ENCODE measurements at places on chromosomes 3 and 15.

- no peak for DNase-seq
Measured at GRCh38 chr3:61422945-61423673, 138.3 kb upstream of the PTPRG start.

DNA sequence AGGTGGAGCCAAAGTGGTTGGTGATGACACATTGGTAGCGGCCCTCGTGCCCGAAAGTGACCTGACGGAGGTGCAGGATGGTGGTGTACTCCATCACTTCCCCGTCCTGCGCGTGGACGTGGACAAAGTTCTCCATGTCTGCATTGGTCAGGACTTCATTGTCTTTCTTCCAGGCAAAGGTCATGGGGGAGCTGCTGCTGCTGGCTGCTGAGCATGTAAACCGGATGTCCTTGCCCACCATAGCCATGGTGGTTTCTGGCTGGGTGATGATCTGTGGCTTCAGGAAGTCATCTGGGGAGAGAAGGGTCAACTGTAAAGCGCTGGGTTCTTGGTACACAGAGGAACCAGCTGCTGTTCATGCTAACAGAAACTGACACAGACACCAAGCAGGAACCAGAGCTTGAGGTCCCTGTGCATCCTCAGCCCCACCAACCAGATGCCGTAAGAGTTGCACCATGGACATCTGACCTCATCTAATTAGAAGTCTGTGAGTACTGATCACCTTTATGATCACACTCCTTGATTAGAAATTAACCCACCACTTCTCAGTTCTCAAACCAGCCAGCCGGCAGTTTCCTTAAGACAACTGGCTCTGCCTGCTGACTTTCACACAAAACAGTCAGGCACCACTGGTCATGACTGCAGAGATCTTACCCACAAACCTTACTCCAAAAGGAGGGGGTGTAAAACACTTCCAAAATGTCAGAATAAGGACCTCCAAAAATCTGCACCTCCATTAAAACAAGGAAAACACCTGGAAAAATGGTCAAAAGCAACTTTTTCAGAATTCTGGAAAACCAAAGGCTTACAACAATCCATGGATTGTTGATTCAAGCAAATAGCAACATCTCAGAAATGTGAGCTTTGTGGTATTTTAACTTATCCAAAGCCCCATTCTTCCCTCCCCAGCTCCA, 114.6 kb downstream of the LRIG1 start:
- DNase-seq = no peak

DNA sequence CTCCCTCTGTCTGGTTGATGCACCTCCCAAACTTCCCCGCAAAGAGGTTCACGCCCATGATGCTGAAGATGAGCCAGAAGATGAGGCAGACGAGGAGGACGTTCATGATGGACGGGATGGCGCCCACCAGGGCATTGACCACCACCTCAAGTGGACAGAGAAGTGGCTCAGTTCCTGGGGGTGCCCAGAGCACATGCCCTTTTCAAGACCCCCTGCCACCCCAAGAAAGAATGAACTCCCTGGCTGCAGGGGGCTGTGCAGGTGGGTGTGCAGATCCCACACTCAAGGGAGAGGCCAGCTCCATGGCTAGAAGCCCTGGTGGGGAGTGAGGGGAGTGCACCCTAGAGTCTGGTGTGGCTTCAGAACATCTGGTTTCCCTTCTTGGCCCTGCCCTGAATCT, 64.1 kb downstream of the EXOG start:
- no peak for DNase-seq

GRCh38 chr15:60548101-60548500, 69.2 kb upstream of the ICE2 start:
- DNase-seq = no peak

GRCh38 chr3:127013181-127013580, 30.3 kb downstream of the PLXNA1 start:
- no peak for DNase-seq

GRCh38 chr3:177463863-177464262, 266.6 kb upstream of the TBL1XR1 start:
- no peak for DNase-seq

DNA sequence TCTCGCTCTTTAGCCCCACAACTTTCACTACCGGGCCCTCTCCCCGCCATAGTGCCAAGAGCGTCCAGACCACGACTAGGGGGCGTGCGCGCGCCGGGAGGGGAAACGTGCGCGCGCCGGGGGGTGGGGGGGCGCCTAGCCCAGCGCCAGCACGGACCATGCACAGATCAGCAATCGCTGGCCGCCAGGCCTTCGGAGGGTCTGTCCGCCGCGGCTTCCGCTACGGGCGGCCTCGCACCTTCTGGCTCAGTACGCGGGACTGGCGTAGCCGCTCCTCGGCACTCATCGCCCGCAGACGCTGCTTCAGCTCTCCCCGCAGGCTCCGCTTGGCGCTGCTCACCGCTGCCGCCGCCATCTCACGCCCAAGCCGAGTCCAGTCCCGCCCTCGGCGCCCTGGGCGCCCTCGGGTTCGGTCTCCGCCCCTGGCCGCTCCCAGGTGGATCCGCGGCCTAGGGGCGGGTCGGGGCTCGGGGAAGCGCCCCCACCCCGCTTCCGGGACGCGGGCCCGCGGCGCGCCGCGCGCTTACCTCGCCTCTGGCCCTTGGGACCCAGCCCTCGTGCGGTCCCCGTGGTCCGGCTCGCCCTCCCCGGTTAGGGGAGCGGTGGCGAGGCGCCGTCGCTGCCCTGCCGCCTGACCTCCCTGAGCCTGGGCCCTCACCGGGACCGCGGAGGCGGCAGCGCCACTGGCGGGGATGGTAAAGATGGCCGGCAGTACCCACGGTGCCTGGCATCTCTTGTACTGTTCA, at the start of gene MTHFS:
Gene MTHFS, minus strand, starts transcription at position 381 of the 746 bp plus-strand sequence. Its CDS starts 26 bp downstream, at position 355.
- DNase-seq = peak; percentile 90

DNA sequence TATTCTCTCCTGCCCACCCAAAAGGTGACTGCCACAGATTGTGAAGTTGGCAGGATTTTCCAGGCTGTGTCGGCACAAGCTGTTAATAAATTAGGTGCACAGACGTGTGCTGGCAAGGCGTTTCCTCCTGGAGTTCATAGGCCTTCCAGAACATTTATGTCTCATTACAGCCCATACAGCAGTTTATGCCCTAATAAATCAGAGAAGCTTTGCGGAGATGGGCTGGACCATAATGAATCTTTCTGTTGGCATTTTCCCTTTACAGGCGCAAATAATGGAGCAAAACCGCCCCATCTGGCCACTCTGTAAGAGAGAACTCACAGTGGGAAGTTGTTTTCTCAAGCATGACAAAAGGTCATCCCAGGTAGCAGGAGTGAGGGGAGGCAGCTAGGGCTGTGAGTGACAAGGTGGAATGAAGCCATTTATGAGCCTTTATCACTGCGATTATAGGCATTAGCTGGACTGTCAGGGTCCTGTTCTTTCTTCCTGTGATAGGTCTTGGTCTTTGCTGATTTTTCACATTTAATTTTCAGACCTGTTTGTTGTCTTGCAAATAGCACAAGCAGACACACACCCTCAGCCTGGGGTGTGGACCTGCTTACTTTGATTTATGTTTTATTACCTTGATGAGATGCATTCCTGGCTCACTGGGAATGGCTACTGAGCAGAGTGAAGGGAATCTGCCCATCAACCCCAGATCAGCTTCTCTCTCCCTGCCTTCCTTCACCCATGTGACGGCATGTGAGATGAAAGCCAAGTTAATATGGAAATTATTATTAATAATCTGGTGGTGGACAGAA, 257.5 kb downstream of the LRTM1 start:
- DNase-seq = no peak

- DNase-seq = no peak
Measured at GRCh38 chr3:106183762-106184391, 315.1 kb upstream of the CBLB start.

GRCh38 chr15:24766511-24767133, 91.0 kb downstream of the NPAP1 start:
- no peak for DNase-seq

DNA sequence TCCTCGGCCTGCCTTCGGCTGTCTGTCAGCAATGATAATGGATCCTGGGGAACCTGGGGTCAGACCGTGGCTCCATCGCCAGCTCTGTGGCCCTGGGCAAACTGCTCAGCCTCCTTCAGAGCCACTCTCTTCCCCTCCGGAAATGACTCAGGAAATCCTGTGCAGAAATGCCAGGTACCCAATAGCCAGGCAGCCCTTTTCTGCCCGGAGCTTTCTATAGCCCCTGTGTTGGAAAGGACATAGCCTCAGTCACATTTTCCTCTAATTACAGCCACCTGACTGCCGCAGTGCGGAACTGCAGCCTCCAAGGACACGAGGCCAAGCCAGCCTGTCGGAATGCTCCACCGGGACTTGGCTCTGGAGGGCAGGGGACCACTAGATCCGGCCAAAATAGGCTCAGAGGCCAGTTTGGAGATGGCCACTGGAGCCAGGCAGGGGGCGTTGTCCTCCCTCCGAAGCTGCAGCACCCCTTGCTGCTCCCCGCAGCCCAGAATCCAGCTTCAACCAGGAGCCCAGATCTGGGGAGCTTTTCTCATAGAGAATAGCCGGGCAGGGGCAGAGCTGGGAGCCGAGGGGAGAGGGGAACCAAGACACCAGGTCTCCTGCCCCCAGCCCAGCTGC, 11.6 kb upstream of the ZXDC start:
- no peak for DNase-seq

DNA sequence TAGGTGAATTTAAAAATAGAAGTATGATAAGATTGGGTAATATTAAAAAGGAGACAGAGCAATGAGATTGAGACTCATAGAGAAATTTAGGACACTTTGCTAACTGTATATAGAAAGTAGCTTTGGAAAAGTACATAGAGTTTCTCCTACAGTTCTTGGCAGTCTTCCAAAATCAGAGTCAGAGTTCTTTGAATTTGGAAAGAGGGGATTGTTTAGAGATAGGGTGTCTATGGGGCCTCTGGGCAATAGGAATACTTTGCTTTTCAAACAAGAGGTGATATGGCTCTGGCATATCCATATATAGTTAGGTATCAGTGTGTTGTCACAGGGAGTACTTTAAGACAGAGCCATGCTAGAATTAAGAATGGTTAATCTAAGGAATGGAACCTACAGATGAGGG, 477.1 kb upstream of the KCNMB2 start:
- DNase-seq = no peak

- DNase-seq = no peak
Measured at GRCh38 chr3:60708191-60708975, 542.9 kb downstream of the FHIT start.

- DNase-seq = peak; percentile 18
Measured at GRCh38 chr15:73870700-73871408, 2.5 kb upstream of the TBC1D21 start.

GRCh38 chr15:90907838-90908507, 4.9 kb downstream of the MAN2A2 start:
- no peak for DNase-seq

- no peak for DNase-seq
Measured at GRCh38 chr3:160665784-160666526, 11.0 kb upstream of the ARL14 start.

GRCh38 chr3:122955916-122956692, 71.5 kb downstream of the SEMA5B start:
- DNase-seq = peak; percentile 18

DNA sequence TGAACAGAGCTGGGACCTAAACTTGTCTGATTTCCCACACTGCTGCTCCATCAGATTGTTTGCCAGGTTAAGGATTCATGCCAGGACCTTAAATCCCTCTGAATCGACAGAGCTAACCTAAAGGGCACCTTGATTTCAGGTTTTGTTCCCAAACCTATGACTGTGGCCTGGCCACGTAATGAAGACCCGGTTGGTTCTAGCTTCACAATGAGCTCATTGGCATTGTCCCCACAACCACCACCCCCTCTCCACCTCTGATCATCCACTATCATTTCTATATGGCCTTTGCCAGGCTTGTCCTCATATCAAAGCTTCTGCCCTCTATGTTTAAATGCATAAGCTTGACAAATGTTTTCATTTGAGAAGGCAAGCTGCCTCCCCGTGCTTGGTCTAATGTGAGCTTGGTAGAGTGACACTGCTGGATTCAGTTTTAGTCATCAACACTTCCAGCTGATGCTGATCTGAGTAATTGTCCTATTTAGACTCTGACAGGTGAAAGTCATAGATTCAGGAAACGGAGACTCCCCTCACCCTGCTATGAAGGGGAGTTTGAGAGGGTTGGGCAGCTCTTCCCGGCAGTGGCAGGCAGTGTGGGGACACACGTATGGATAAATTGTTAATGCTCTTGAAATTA, 407.1 kb upstream of the CFAP20DC start:
- DNase-seq = no peak
